ENCODE measurements at places on chromosomes 4 and X.

- DNase-seq = no peak
Measured at GRCh38 chrX:23483396-23483795, 148.7 kb downstream of the PTCHD1 start.

DNA sequence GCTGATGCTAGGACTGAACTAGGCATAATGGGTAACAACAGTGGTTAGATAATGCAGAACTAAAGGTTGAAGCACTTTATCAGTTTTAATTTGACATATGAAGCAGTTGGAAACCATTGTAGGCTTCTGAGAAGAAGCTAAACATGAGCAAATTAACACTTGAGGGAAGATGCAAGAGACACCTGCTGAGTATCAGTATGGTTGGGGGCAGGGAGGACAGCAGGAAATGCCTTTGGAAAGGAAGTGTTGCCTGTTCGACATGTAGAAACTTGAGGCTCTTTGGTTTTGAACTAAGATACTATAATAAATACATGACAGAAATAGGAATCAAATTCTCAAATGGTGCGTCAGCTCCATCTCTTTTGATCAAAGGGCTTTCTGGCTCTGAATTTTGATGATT lies 115.6 kb downstream of the FHIP1A start:
- DNase-seq = no peak

DNA sequence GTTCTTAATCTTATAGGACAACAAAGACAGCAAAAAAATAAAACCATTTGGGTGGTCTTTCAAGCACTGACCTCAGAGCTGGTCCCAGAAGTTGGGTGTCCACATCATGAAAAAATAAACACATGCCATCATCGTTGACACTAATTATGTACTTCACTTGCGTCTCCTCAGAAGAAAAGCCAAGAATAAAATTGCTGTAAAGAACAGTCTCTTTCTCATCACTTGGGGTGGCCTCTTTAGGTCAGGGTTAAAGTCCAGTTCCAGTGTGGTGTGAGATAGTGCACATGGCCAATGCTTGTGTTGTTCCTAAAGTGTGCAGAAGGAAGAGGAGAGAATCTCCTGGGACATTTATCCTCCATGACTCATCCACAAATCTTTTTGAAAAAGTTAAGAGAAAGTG lies 49.5 kb upstream of the IBSP start:
- no peak for DNase-seq

GRCh38 chr4:153019906-153020305 lies 83.8 kb downstream of the FHDC1 start:
- DNase-seq = no peak

- no peak for DNase-seq
Measured at GRCh38 chrX:48890934-48891401, 6.6 kb downstream of the TIMM17B start.

DNA sequence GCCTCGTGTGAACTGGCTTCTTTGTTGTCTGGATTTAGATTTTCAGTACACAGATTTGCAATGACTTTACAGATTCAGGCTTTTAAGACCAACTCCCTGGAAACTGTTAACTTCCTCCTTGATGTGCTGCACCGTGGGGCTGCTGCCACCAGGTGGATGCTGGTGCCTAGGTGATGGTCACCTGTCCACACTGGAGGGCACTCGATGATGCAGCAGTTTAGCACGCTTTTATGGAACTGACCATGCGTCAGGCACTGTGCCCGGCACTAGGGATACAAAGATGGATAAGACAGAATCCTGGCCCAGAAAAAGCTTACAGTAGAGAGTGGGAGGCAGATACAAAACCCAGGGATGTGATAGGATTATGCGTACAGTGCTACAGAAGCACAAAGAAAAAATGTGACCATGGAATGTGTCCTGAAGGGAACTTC lies 180.7 kb downstream of the CEP135 start:
- no peak for DNase-seq

DNA sequence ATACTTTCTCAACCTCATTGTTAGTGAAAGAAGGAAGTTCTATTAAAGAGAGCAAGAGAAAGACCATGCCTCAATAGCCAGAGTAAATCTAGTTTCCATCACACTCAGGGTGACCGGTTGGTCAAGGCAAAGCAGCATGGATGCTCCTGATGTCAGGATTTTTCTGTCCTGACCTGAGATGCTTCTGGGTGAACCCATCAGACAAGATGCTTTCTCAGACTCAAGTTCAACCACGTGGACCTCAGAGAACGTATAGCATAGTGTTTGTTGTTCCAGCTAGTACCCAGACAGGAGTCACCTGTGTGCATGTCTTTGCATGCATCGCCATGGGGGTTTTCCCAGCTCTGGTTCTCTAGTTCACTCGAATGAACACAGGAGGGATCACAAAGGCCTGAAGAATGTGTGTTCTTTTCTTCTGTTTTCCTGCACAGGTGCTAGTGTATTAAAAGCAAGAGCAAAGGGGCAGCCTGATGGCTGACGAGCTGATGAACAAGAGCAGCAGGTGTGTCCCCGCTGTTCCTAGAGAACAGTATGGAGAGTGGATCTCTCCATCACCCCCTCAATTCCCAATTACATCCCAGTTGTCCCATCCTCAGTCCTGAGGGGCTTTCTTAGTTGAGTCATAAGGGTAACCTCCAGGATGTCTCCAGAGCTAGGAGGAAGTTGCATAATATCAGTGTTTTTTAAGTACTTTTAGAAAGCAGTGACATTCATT lies 110.5 kb upstream of the ENPP6 start:
- DNase-seq = no peak

DNA sequence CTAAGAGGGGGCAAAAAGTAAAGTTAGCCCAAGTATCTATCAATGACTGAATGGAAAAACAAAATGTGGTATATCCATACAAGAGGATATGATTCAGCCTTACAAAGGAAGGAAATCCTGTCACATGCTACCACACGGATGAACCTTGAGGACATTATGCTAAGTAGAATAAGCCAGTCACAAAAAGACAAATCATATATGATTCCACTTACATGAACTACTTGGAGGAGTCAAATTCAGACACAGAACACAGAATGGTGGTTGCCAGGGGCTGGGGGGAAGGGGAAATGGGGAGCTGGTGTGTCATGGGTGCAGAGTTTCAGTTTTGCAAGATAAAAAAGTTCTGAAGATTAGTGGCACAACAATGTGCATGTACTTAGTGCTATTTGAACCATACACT lies 101.8 kb downstream of the SH3KBP1 start:
- no peak for DNase-seq

DNA sequence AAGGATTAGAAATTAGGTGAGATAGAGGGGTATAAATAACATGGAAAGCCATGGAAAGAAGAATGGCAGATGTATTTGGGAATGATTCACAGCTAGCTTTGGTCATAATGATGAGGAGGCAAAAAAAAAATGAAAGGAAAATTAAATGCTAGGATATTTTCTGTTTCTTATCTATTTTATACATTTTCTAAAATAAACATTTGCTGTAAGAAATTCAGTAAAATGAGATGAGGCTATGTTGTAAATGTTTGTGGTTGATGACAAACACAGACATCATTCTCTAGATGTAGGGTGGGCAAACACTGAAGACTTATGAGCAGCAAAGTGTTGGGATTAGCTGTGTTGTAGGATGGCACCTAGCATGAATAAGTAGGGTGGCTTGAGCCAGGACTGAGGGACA lies 407.1 kb downstream of the IL15 start:
- DNase-seq = no peak

DNA sequence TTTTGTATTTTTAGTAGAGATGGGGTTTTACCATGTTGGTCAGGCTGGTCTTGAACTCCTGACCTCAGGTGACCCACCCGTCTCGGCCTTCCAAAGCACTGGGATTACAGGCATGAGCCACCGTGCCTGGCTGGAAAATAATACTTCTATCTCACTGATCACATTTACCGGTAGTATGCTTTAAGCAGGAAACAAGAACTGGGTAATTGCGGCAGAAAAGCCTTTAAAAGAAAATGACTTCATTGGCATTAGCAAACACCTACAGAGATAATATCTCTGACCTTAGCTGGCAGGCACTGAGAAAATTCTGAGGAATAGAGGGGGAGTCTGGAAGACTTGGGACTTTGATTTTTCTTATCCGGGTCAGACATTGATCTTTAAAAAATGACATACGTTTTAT lies 78.5 kb downstream of the SHROOM3 start:
- no peak for DNase-seq

GRCh38 chr4:165398570-165398969 lies 19.8 kb downstream of the CPE start:
- DNase-seq = no peak

DNA sequence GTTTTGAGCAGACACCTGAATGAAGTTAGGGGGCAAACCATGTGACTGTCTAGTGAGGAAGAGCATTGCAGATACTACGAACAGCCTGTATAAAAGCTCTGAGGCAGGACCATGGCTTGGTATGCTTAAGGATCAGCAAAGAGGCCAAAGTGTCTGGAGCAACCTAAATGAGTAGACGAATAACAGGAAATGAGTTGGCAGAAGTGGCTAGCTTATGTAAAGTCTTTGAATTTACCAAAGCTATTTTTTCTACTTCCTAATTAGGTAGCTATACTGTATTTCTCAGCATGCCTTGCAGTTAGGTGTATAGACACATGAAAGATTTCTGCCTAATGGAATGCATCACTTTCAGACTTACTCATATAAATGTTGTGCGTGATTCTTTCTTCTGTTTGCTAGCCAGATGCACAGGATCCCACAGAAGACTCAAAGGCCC lies 9.3 kb upstream of the GPRIN3 start:
- DNase-seq = no peak

GRCh38 chrX:76428243-76429130 lies 977 bp downstream of the MAGEE1 start:
- DNase-seq = peak; percentile 6

- DNase-seq = no peak
Measured at GRCh38 chrX:43581167-43581566, 74.9 kb upstream of the MAOA start.

DNA sequence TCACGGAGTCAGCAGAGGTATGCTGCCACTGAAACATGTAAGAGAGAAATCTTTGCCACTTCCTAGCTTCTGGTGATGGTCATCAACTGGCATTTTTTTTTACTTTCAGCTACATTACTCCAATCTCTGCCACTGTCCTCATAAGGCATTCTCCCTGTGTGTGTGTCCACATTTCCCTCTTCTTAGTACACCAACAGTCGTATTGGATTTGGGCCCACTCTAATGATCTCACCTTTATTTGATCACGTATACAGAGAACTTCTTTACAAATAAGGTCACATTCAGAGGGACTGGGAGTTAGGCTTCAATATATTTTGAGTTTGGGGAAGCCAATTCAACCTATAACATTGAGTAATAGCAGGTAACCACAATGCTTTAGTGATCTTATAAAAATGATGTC lies 649.1 kb downstream of the GRID2 start:
- no peak for DNase-seq

- no peak for DNase-seq
Measured at GRCh38 chr4:177118596-177118995, 191.1 kb upstream of the NEIL3 start.

GRCh38 chrX:114599305-114599704 lies 15.4 kb downstream of the HTR2C start:
- DNase-seq = no peak

GRCh38 chr4:2861631-2862436 lies 18.2 kb downstream of the ADD1 start:
- DNase-seq = no peak

GRCh38 chr4:19074036-19074435 lies 1052.5 kb upstream of the LCORL start:
- no peak for DNase-seq

Measured in ovary (tissue), 10 donors.